M059J (cell line): ENCODE measurements at places on chromosomes 12 and 14. TPM values are rescaled to one million over a fixed set of nuclear protein-coding genes. Genes with fewer than 3 reads are reported as not detected.

CCDC196 gene
- total RNA-seq, result not detected in 2 replicates

PRB2 gene
- not detected in 2 replicates for total RNA-seq

FZD10 gene
- total RNA-seq, result not detected in 2 replicates

TPPP2 gene
- total RNA-seq, result not detected in 2 replicates

OR6C2 gene
- total RNA-seq, result not detected in 2 replicates

POTEM gene
- not detected in 2 replicates for total RNA-seq

REC8 gene
- total RNA-seq, result 1.3 and 4.8 TPM in 2 replicates

CIT gene
- 13.5 and 33.4 TPM in 2 replicates for total RNA-seq

DAO gene
- not detected in 2 replicates for total RNA-seq

RHOJ gene
- 1.6 and 1.8 TPM in 2 replicates for total RNA-seq

TEDC1 gene
- 10.2 and 22.4 TPM in 2 replicates for total RNA-seq

TBC1D30 gene
- 0.52 and 3.2 TPM in 2 replicates for total RNA-seq

FSCB gene
- total RNA-seq, result not detected in 2 replicates

KERA gene
- total RNA-seq, result not detected in 2 replicates

SLC16A7 gene
- total RNA-seq, result 17.8 and 23.5 TPM in 2 replicates

PIANP gene
- 0.12 TPM in 1 of 2 replicates, not detected in the other for total RNA-seq

SLC41A2 gene
- 19.0 and 21.3 TPM in 2 replicates for total RNA-seq

ETFBKMT gene
- total RNA-seq, result 1.3 TPM in 2 replicates

GPR68 gene
- total RNA-seq, result 0.71 and 1.6 TPM in 2 replicates

CLEC4D gene
- not detected in 2 replicates for total RNA-seq

BHLHE41 gene
- 5.0 and 7.4 TPM in 2 replicates for total RNA-seq

PIK3C2G gene
- 0.02 TPM in 1 of 2 replicates, not detected in the other for total RNA-seq

CACNA1C gene
- total RNA-seq, result 1.1 and 3.6 TPM in 2 replicates

EXOC3L4 gene
- total RNA-seq, result not detected in 2 replicates

TMEM63C gene
- 0.20 and 0.39 TPM in 2 replicates for total RNA-seq

CCDC184 gene
- 0.12 TPM in 1 of 2 replicates, not detected in the other for total RNA-seq

ADCK1 gene
- 4.9 and 5.4 TPM in 2 replicates for total RNA-seq

TMEM132D gene
- 0.05 TPM in 1 of 2 replicates, not detected in the other for total RNA-seq

MSI1 gene
- total RNA-seq, result not detected in 2 replicates

RNF41 gene
- 42.8 and 54.9 TPM in 2 replicates for total RNA-seq

APPL2 gene
- total RNA-seq, result 21.4 and 41.3 TPM in 2 replicates

SMCO2 gene
- 1.6 TPM in 1 of 2 replicates, not detected in the other for total RNA-seq

GLI1 gene
- total RNA-seq, result 1.5 TPM in 1 of 2 replicates, not detected in the other

TRHDE gene
- total RNA-seq, result 9.1 and 9.5 TPM in 2 replicates

PLEKHG3 gene
- total RNA-seq, result 6.8 and 13.8 TPM in 2 replicates

SOCS4 gene
- total RNA-seq, result 12.5 and 14.1 TPM in 2 replicates

GRIP1 gene
- total RNA-seq, result 0.12 and 2.9 TPM in 2 replicates

ESPL1 gene
- total RNA-seq, result 2.9 and 9.0 TPM in 2 replicates
